Naive B cell (primary cell): ENCODE measurements at places on chromosomes 7 and 10.

- no peak for DNase-seq
These were observed 26.8 kb upstream of the CALCR start for GRCh38 chr7:93601363-93601762.

GRCh38 chr7:68407460-68407859, 1190.8 kb upstream of the AUTS2 start:
- no peak for DNase-seq

DNA sequence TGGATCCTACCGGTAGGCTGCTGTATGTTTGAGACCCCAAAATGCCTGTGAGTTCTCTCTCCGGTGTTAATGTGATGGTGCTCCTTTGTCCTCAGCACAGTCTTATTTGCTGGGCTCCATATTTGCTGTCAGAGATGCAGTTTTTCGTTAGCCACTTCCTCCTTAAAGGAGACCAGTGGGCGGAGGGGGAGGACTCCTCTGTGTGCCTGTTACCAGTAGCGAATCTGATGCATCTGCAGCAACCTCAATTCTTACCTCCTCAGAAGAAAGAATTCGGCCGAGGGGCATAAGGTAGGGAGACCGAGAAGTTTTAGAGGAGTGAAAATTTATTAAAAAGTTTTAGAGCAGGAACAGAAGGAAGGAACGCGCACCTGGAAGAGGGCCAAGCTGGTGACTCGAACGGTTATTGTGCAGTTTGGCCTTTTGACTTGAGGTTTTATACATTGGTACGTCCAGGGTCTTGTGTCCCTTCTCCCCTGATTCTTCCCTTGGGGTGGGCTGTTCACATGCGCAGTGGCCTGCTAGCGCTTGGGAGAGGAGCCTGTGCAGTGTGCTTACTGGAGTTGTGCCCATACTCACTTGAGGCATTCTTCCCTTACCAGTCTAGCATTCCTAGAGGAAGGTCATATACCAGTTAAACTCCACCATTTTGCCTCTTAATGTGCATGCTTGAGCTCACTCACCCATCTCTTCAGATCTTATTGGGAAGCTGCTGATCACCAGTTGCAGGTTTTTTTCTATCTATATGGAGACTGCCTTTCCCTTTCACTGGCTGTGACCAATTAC, 49.5 kb downstream of the GNAI1 start:
- no peak for DNase-seq

GRCh38 chr10:43884501-43885105, 235.9 kb upstream of the ZNF32 start:
- DNase-seq, result no peak

DNA sequence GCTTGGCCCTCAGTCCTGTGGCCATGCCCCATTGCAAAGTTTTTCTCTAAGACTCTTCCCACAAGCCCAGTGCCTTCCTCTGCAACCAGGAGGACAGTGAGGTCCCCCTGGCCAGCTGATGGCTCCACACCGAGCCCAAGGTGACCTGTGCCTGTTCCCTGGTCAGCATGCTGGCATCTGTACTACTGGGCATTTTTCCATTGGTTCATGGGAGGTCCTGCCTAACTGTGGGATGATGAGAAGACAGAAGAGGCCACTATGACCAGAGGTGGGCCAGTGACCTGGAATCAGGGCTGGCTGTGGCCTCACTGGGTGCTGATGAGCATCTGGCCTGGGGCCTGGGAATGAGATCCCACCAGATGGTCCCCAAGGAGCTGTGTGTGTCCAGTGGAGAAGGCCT, 20.2 kb downstream of the CALML3 start:
- DNase-seq, result no peak

DNA sequence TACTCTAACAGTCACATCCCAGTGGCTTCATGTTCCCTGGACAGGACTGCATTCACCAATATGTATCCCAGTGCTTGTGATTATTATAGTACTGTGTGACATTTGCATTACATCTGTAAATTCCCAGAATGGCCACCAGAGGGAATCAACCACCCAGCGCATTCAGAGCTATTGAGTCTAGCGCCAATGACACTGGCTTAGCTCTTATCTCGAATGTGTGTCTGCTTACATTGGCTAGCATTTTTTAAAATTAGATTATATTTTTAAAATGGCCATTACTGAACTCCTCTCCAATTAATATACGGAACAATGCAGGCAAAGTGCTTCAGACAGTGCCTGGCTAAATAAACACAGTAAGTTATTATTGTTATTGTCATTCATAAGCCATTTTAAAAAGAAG, 36.3 kb downstream of the TRIL start:
- DNase-seq, result peak; percentile 34

DNA sequence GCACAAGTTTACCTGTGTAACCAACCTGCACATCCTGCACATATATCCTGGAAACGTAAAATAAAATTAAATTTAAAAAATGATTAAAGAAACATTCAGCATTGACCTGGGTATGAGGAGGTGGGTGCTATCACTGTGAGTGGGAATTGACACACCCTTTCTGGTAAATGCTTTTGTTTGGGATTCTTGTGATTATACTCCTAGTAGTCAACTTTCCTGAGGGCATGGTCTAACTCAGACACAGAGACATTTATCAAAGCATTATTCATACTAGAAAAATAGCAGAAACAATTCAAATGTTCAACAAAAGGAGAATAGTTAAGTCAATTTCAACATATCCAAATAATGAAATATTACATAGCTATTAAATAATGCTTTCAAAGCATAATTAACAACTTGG, 44.2 kb downstream of the CNNM2 start:
- no peak for DNase-seq

- no peak for DNase-seq
These were observed 28.4 kb downstream of the RBM20 start for GRCh38 chr10:110672580-110672919.

GRCh38 chr10:63021225-63021624, 111.9 kb upstream of the NRBF2 start:
- no peak for DNase-seq

- no peak for DNase-seq
These were observed 173.2 kb downstream of the TNS3 start for GRCh38 chr7:47408675-47409074.

- no peak for DNase-seq
These were observed 253.1 kb upstream of the PITRM1 start for GRCh38 chr10:3425716-3426115.

DNA sequence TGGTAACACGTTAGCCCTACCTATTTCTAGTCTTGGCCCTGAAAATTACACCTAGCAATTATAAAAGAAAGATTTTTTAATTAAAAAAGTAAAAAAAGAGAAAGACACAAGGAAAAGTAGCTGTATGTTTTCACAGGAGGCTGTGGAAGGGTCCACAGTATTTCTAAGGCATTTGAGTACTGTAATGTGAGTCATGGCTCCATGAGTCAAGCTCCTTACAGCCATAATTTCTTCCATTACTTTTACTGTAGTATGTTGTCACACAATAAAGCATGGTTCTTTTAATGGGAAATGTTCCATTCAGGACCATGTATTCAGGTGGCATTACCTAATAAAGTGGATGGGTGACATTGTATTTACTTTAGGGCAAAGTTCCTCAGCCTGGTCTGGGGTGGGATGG, 113.4 kb downstream of the GPR37 start:
- no peak for DNase-seq

GRCh38 chr10:96910488-96911395, 78.6 kb downstream of the LCOR start:
- peak; percentile 30 for DNase-seq

GRCh38 chr7:124779620-124780019, 14.0 kb upstream of the GPR37 start:
- no peak for DNase-seq

DNA sequence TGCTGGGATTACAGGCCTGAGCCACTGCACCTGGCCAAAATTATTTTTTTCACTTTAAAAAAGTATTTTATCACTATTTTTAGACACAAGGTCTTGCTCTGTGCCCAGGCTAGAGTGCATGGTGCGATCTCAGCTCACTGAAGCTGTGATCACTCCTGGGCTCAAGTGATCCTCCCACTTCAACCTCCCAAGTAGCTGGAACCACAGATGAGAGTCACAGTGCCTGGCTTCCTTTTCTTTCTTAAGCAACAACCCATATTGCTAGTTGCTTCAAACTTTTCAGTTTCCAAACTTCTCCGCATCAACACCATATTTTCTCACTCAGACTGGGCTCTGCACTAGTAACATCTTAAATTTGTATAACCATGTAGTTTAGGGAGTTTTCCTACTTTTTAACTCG, 9.5 kb upstream of the SMC3 start:
- DNase-seq, result no peak

DNA sequence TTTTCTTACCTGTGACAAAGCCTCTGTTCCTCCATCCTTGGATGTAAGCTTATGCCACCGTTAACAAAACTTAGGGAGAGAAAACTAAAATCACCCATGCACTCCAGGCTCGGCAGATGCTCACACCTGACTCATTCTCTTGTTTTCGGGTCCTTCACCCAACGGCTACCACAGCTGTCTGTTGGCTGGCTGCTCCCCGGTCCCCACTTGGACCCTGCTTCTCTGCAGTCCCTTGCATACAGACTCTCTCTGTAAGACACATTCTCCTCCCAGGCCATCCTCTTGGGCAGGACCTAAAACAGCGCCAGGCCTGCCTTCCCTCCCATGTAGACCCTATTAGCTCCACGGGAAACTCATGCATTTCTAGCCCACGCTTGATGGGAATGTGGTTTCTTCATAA, 12.1 kb upstream of the INHBA start:
- no peak for DNase-seq

DNA sequence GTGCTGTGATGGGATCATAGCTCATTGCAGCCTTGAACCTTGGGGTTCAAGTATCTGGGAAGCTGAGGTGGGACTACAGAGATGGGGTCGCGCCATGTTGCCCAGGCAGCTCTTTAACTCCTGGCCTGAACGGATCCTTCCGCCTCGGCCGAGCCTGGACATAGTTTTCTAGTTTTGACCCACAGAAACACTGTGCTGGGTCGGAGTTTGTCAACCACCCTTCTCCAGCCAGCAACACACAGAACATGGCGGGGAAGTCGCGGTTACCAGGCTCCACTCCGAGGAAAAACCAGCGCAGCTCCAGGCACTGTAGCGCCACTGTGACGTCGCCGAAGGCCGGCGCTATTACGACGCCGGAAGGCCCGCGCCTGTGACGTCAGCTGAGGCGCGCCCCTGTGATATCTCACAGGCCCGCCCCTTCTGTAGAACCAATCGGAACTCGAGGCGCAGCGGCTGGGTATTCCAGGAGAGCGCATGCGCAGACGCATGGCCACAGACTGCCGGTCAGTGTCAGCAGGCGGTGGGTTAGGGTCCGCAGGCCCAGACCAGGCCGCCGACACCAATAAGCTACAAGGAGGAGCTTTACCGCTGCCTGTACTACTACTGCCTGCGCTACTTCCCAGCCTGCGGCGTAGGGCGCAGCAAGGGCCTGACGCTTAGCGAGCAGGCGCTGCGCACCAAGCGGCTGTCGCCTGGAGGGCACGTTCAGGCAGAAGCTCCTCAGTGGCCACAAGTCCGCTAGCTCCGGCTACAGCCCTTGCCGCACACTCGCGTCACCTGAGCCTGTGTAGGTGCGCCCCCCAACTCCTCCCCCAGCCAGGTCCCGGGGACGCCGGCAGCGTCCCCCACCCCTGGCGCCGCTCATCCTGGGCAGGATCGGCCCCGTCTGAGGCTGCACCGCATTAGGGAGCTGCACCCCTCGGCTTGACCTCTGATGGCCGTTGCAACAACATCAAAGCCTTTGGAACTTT, 135.2 kb upstream of the KCTD7 start:
- DNase-seq, result peak; percentile 96
